ENCODE measurements at places on chromosomes 13 and 19. TPM values are rescaled to one million over a fixed set of nuclear protein-coding genes. Genes with fewer than 3 reads are reported as not detected.

The CEBPA gene
- 0.18 TPM for total RNA-seq

The CD22 gene
- 0.63 TPM for total RNA-seq

The METTL21C gene
- total RNA-seq: not detected

The SMIM44 gene
- total RNA-seq: not detected

The TMEM143 gene
- total RNA-seq: 17.4 TPM

The CBY2 gene
- total RNA-seq: not detected

The HAUS5 gene
- 45.3 TPM for total RNA-seq

The MEIOSIN gene
- total RNA-seq: not detected

GRCh38 chr19:41705393-41706174 is 2.8 kb upstream of the CEACAM5 start:
- H3K27me3 ChIP-seq: peaks cover 10% of the 10 kb centered on the region
- H3K4me3 ChIP-seq: no peak overlapping the region
- no peaks in the 10 kb centered on the region for H3K36me3 ChIP-seq
- peaks cover 4% of the 10 kb centered on the region for H3K4me1 ChIP-seq
- DNase-seq: peak; percentile 45
- H3K27ac ChIP-seq: no peak overlapping the region

DNA sequence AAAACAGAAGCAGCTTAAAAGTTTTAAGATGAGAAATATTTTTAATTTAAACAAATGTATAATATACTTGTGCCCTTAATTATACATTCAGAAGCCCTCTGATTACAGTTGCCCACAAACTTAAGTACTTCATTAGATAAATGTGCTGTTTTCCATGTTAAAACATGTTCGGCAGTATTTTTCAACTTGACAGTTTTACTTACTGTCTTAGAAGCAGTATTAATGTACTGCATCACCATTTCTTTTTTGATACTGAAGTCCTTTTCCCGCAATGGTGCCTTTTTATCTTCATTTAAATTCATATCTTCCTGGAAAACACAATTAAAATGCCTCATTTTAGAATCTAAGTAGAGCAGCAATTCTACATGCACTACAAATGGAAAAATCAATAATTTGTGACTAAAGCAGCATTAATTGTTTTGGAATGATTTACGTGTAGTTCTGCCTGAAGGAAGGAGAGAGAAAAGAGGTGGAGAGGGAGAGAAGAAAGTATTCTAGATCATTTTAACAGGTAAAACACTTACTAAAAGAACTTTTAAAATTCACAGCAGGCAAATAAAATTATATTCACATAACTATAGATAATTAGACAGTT is 70.2 kb downstream of the DIAPH3 start:
- no peak overlapping the region for H3K4me3 ChIP-seq
- H3K27me3 ChIP-seq: no peaks in the 10 kb centered on the region
- H3K27ac ChIP-seq: no peak overlapping the region
- no peak for DNase-seq
- peaks cover 26% of the 10 kb centered on the region for H3K36me3 ChIP-seq
- no peaks in the 10 kb centered on the region for H3K4me1 ChIP-seq

DNA sequence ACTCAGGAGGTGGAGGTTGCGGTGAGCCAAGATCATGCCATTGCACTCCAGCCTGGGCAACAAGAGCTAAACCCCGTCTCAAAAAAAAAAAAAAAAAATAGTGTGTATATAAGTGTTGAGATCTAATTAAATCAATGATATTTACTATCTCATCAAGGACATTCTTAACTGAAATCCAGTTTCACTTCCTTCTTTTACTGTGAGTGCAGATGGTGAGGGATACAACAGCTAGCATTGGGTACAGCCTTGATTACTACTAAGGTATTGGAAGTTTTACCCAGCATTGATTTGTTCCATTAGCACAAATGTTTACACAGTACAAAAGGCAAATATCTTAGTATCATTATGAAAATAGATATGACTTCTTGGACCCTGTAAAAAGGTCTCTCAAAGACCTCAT is 546.6 kb downstream of the KCTD12 start:
- no peak for DNase-seq
- no peaks in the 10 kb centered on the region for H3K27me3 ChIP-seq
- no peaks in the 10 kb centered on the region for H3K36me3 ChIP-seq
- H3K4me1 ChIP-seq: no peaks in the 10 kb centered on the region

- no peak overlapping the region for H3K27ac ChIP-seq
- H3K4me1 ChIP-seq: peaks cover 21% of the 10 kb centered on the region
- no peak overlapping the region for H3K4me3 ChIP-seq
- DNase-seq: no peak
Measured at GRCh38 chr13:75329723-75330122, 152.2 kb downstream of the TBC1D4 start.

All from activated CD4-positive, alpha-beta memory T cell treated with anti-CD3 and anti-CD28 coated beads, Interleukin-2, amount 10 ng/mL, durations not matched to agents 7 days and 5 days (primary cell).